Fibroblast of skin of right quadriceps (primary cell): ENCODE measurements at places on chromosomes 5 and 9.
A peak's percentile ranks its signal among the peaks of the same experiment; 100 is the strongest.

- no peak for DNase-seq
These were observed 89.1 kb downstream of the NRG2 start for GRCh38 chr5:139954022-139954421.

GRCh38 chr5:10838038-10838437, 77.0 kb upstream of the DAP start:
- no peak for DNase-seq

GRCh38 chr9:83472221-83472665, 66.0 kb downstream of the FRMD3 start:
- DNase-seq = peak; percentile 78

DNA sequence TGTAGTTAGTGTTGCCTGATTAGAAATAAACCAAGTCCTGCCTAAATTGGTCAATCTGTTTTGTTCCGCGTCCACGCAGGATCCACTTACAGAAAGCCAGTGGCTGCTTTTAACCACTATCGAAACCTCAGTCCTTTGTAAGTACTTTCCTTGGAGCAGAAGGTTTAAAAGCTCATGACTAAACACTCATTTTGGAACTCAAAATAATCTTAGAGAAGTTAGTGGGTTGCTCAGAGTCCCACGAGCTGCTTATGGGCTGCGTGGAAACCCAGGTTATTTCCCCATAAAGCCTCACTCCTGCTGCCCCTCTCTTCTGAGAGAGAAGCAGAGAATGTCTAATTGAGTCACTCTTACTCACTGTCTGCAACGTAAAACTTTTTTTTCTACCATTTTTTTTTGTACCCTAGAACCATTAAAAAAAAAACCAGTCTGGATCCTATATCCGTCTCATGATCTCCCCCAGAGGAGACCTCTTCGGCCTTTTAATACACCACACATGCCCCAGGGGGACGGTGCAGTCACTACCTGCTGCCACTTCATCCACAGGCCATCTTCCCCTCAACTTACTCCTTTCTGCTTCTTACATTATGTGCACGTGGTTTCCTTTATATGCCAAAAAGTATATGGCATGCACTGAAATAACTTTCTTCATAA, 7.6 kb downstream of the BASP1 start:
- peak; percentile 64 for DNase-seq

GRCh38 chr5:66329078-66329477, 185.0 kb downstream of the SREK1 start:
- no peak for DNase-seq
